AG09319 (cell line): ENCODE measurements at places on chromosomes 5 and 9.
A peak's percentile ranks its signal among the peaks of the same experiment; 100 is the strongest.

GRCh38 chr5:65050140-65050539 lies 281.4 kb downstream of the CWC27 start:
- DNase-seq: no peak

DNA sequence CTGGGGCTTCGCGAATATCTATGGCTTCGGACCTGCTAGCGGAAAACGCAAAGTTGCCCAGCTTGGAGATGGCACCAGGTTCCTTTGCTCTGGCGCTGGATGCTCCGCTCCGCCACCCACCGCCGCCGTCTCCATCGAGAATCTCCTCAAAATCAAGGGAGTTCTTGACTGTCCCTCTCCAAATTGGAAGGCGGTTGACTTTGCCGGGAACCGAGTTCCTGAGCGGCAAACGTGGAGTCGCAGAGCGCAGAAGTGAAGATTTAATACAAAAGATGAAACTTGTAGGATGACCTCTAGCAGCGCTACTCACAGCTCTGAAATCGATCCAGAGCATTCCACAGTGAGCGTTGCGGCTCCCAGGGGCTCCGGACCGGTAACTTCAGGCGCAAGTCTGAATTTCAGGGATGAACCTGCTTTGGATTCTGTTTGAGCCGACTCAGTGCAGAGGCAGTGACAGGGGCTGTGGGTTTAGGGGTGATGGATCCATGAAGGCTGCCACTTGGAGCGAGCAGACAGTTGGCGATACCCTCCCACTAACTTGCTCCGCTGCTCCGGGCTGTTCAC lies 1641.5 kb upstream of the C9orf72 start:
- DNase-seq: no peak

GRCh38 chr9:70542311-70542931 lies 128.0 kb upstream of the KLF9 start:
- DNase-seq: no peak

- DNase-seq: peak; percentile 78
Observed at GRCh38 chr9:37963936-37964739, 60.2 kb upstream of the SLC25A51 start.

DNA sequence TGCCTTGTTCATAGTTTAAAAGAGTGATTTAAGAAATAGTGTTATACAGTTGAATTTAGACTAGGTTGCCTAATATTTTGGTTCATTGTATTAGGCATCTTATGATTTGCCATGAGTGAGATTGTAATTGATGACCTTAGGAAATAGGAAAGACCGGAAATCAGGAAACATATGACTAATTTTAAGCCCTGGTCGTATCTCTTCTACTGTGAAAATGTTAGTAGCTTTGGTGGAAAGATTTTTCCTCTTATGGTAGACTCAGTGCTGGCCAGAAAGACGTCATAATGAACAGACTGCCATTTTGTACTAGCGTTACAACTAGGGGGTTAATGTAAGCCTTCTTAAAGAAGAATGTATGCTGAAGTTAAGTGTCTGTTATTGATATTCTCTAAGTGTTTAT lies 21.7 kb downstream of the SMARCA2 start:
- DNase-seq: no peak

GRCh38 chr5:120749737-120750136 lies 285.6 kb downstream of the PRR16 start:
- DNase-seq: no peak

DNA sequence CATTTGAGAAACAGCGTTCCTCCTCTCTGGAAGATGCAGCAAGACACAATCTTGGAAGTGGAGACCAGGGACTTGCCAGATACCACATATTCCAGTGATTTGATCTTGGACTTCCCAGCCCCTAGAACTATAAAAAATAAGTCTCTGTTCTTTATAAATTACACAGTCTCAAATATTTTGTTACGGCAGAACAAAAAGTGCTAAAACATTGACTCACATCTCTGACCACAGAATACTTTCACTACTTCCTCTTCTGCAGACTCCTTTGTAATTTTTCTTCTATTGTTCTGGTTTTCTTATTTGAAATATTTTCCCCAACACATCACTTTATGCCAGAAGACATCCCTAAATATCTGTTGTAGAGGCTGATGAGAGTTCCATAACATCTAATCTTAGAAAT lies 706.1 kb upstream of the CDH18 start:
- DNase-seq: no peak

DNA sequence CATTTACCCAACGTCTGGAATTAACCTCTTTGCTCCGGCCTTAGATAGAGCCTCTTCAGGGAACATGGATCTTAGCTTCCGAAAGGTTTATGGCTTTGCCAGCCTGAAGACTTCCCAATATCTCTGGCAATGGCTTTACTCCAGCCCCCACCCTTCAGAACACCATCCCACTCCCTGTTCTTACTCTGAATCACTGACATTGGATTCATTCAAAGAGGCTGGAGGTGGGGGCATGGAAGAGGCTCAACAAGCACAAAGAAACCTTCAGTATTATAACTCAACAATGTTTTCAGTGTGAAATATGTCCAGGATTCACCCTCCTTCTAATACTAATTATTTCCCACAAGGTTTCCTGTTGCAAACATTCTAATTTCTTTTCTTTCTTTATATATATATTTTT lies 91.5 kb downstream of the ASTN2 start:
- DNase-seq: no peak

DNA sequence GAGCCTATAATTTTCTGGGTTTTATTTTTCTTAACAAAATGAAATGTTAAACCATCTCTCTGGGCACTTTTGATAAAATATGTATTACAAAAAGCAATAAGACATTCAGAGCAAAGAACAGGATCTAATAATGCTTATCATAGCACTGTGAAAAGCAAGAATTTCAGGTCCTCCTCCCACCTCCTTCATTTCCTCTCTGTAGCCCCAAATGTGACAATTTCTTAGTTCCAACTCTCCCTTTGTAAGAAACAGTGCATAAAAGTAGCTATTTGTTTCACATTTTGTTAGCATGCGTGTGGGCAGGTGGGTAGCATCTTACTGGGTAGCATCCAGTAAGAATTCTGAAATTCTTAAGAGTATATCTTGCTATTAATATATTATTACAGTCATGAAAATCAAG lies 130.9 kb upstream of the RASA1 start:
- no peak for DNase-seq

DNA sequence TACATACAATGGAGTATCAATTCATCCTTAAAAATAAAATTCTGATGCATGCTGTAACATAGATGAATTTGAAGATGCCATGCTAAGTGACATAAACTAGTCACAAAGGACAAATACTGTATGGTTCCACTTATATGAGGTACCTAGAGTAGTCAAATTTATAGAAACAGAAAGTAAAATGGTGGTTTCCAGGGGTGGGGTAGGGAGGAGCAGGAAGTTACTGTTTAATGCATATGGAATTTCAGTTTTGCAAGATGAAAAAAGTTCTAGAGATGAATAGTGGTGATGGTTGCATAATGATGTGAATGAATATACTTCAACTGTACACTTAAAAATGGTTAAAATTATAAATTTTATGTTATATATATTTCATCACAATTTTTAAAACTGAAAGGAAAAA lies 57.3 kb upstream of the FNIP1 start:
- DNase-seq: no peak

- DNase-seq: no peak
Observed at GRCh38 chr9:133882849-133883755, 109.0 kb downstream of the VAV2 start.

- no peak for DNase-seq
Observed at GRCh38 chr5:39466846-39467245, 42.1 kb upstream of the DAB2 start.

DNA sequence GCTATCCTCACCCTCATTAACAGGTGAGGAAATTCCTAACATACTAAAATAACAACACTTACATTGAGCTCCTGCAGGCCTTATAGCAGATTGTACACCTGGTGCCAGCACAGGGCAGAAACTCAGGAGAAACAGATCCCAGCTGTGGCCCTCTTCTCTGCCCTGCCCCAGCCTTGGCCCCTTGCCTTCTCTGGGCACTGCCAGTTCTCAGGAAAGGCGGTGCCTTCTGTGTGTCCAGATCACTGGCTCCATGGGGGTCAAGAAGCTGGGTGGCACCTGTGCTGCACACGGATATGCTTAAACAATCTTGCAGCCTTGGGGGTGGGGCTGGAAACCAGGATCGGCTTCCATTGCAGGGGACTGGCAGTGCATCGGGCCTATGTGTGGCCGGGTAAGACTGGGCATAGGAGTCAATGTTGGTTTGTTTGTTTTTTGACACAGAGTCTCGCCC lies 19.3 kb downstream of the KYAT1 start:
- DNase-seq: no peak

GRCh38 chr5:169150108-169150507 lies 150.8 kb downstream of the SLIT3 start:
- DNase-seq: no peak

DNA sequence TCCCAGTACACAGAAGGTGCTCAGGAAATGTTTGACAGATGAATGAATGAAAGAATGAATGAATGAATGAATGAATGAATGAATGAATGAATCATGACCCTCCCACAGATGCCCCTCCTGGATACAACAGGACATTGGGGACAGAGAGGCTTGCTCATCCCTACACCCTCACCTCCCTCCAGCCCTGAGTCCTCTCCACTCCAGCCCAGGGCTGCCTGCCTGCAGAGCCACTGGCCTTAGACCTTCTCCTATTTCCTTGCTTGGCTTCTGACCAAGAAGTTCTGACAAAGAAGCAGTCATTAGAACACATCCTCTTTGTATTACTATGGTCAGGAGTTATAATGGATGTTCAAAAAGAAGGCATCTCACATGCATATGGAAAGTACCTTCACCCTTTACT lies 240.7 kb upstream of the DAPK1 start:
- DNase-seq: no peak

- no peak for DNase-seq
Observed at GRCh38 chr9:70228118-70228517, 30.7 kb upstream of the SMC5 start.

- DNase-seq: no peak
Observed at GRCh38 chr5:73140801-73141200, 20.4 kb downstream of the TMEM171 start.

- DNase-seq: no peak
Observed at GRCh38 chr5:88826646-88827585, 56.1 kb downstream of the MEF2C start.

DNA sequence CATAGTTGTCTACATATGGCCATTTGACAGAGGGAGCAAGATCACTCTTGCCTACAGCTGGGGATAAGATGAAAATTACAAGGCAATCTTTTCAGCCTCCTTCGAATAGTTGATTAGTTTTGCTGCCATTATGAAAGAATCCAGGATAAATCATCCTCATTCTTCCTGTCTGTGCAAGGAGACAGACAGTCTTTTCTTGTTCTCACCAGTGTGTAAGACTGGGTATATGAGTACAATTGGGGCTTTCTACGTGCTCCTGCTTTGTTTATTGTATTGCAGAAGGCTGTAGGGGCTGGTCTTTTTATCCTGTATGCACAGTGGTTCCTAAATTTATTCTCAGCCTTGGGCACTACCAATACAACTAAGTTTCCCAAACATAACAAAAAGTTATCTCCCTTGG lies 76.8 kb downstream of the SPEF2 start:
- DNase-seq: no peak
